ENCODE measurements at places on chromosomes 13 and 19. TPM values are rescaled to one million over a fixed set of nuclear protein-coding genes. Genes with fewer than 3 reads are reported as not detected.

PINLYP gene
- 2.2 TPM for polyA plus RNA-seq

C19orf38 gene
- polyA plus RNA-seq, result 0.26 TPM

NANOS2 gene
- not detected for polyA plus RNA-seq

TMEM205 gene
- 89.8 TPM for polyA plus RNA-seq

FCHO1 gene
- 0.47 TPM for polyA plus RNA-seq

SH2D3A gene
- polyA plus RNA-seq, result 0.07 TPM

NLRP9 gene
- polyA plus RNA-seq, result not detected

EPSTI1 gene
- 4.5 TPM for polyA plus RNA-seq

TLE2 gene
- 1.0 TPM for polyA plus RNA-seq

SNRPD2 gene
- polyA plus RNA-seq, result 518 TPM

LGALS7B gene
- not detected for polyA plus RNA-seq

DNA sequence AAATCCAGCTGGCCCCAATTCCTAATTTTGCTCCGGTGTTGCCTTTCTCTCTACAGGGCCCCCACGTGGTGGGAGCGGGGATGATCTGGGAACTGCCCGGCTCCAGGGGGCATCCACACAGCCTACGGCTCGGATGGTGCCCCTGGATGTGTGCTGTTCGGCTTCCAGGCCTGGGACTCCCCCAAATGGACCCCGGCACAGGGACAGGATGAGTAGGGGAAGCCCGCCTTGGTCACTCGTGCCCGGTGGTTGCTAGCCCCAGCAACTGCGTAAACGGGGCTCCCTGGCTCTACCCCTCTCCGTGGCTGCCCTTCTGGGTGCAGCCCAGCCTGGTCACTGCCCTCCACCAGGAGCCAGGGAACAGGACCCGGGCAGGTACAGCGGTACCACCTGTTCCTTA, 111.5 kb downstream of the TEX26 start:
- no peak for DNase-seq

DNA sequence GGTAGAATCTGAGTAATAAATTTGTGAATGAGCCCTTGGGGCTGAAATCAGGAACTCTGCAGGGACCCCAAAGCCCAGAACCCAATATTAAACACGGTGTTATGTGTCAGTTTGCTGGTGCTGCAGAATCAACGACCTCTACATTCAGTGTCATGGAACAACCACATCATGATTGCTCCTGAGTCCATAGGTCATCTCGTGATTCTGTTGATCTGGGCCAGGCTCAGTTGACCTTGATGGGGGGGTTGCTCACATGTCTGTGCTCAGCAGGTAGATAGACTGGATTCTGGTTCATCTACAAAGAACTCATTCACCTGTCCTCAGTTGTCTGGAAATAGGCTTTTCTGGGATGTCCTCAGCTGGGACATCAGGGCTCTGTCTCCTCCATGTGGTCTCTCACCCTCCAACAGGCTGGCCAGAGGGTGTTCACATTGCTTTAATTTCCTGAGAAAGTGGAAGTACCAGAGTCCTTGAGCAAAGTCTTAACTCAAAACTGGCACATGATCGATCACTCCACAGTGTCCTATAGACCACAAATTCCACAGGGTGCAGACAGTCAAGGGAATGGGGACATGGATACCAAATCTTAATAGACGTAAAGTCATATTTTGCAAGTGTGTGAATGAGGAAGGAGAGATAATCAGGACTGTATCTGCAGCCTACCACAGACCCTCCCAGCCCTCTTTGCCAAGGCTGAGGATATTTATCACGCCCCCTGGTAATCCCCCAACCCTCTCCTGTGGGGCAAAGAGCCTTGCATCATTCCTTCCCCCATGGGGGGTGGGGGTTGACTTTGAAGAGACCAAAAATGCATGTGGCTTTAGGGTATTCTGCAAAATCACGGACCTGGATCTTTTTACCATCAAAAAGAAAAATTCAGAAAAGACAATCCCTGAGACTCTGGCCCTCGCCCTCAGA, 39.3 kb upstream of the IGFL1 start:
- DNase-seq, result no peak

DNA sequence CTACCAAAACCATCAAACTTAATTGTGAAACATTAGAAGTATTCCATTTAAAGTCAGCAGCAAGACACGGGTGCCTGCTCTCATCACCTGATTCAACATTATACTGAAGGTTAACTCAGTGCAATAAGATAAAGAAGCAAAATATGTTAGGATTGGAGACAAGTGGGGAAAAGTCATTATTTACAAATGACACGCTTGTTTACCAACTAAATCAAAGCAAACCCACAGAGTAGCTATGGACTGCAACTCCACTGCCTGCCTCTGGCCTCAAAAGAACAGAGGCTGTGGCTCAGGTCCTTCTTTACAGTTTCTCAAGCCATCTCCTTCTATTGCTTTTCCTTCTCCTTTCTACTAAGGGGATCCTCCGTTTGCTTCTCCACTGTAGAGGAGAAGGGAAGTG, 21.0 kb upstream of the ATP12A start:
- no peak for DNase-seq

DNA sequence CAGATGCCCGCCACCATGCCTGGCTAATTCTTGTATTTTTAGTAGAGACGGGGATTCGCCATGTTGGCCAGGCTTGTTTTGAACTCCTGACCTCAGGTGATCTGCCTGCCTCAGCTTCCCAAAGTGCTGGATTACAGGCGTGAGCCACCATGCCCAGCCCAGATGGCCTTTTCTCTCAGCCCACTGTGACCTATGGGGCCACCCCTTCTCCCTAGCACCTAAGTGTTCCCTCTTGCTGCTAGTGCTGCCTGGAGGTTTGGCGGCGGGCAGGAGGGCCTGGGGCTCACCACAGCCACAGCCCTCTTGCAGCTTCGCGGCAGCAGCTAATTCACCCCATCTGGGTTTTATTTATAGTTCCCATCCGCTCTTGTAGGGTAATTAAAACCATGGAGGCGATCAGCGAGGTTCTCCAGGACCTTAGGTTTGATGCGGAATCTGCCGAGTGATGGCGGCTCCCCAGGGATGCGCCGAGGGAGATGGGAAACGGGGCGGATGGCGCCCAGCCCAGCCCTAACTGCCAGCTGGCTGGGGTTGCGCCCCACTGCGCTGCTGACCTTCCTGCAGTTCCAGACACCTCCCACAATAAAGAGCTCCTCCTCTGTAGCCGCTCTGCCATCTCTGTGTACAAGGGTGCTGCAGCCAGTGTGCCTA, 3.3 kb downstream of the REX1BD start:
- no peak for DNase-seq

DNA sequence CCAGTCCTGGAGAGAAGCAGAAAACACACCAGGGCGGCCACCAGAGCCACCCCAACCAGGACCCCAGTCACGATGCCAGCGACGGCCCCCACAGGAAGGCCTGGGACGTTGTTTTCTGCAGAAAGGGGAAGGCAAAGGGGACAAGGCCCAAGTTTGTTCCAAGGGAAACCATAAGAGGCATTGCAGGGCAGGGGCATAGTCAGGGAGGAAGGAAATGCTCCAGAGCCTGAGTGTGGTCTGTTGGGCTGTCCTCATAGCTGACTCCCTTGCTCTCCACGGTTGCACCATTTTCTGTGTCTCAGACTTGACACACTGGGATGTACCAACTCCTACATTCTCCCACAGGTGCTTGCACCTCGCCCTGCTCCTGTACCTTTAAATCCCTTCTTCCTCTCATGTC, 5.2 kb downstream of the CEACAM4 start:
- no peak for DNase-seq

DNA sequence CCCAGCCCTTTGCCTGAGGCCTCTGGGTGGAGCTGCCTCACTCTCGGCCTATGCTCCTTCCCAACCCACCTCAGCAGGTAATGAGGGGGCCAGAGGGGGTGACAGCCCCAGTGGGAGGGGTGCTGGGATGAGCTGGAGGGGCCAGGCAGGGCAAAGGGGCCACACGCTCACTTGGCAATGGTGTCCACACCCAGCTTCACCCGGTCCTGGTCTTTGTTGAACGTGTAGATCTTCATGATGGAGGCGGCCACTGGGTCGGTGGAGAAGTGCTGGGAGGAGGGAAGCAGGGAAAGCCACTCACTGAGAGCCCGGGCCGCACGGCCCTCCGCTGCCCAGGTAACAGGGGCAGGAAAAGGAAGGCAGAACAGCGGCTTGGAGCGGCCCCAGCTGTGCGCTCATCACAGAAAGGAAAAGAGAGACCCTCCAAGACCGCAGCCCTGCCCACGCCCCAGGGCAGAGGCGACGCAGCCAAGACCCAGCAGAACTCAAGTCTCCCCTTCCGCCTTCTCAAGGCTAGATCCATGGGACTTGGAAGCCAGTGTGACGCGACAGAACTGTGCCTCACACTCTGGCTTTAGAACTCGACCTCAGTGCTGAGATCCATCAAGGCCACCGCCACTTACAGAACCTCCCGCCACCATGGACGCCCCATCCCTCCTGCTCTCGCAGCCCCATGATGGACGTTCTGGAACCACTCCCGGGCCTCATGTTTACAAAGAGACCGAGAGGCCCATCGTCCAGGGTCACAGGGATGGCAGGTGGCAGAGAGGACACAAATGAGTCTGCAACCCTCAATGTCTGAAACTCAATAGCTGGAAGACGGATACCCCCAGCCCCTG, 9.2 kb downstream of the UBXN6 start:
- no peak for DNase-seq

GRCh38 chr19:49860336-49861102, 6.9 kb downstream of the PNKP start:
- DNase-seq, result no peak

DNA sequence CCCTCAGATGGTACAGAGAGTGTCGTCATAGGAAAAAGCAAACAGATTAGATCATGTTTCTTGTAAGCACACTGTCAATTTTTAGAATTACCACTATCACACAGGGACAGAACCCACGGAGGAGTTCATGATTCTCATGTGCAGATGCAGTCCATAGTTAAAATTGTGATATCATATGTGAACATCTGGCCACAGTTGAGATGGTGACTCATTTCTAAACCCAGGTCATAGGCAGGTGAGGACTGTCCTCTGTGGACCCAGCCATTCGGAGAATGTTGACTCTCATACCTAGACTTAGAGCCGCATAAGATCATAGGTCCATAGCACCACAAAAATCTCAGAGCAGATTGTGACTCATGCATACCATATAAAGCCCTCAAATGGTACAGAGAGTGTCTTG, 17.8 kb upstream of the ZNF730 start:
- DNase-seq, result no peak

- no peak for DNase-seq
Measured at GRCh38 chr13:62473190-62473943, 1057.7 kb upstream of the PCDH20 start.

DNA sequence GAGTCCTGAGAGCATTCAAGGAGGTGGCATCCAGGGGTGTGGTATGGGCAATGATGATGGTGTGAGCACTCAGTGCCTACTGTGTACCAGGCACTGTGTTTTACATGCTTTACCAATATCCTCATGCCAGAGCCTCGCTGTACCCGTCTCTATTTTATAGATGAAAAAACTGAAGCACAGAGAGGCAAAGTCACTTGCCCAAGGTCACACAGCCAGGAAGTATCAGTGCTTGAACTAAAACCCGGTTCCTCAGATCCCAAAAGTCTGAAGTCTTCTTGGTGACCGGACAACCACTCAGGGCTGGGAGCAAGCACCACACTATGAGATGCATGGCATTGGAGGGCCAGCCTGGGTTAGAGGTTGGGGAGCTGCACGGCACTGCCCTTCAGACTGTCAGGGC, 84.1 kb downstream of the CHST8 start:
- no peak for DNase-seq

GRCh38 chr19:6593651-6594416, 2.9 kb upstream of the CD70 start:
- DNase-seq, result no peak

DNA sequence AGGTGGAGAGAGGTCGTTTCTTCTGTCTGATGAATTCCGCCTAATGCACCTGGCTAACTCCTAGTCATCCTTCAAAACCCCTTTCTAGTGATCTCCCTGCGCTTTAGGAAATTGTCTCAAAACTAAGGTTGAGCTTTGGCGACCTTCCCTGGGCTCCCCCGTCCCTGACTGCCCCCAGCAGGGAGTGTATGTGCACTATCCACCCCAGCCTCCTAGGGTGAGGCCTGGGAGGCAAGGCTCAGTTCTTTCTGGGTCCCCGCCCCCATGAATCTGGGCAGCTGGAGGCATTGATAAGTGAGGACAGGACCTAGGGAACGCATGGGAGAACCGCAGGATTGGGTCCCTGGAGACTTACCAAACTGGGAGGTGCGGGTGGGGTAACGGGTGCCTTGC, 378 bp downstream of the TLE6 start:
- no peak for DNase-seq

DNA sequence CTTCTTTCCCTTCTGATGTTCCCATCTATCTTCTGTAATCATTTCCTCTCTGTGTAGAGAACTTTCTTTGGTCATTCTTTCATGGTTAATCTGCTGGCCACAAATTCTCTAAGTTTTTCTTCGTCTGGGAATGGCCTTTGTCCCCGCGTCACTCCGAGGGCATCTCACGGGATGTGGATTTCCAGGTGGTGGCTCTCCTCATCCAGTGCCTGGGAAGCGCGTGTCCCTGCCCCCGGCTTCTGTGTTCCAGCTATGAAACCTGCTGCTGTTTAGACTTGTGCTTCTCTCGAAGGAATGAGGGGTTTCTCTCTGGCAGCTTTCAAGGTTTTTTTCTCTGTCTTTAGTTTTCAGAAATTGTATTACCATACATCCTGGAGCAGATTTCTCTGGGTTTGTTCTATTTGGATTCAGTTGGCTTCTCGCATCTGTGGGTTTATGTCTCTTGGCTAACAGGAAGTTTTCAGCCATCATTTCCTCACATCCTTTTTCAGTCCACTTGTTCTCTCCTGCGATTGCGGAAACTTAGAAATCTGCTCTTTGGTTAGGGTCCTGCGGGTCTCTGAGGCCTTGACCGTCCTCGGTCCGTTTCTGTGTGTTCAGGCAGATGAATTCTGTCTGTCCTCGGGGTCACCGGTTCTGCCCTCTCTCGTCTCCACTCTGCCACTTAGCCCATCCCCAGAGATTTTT, 36.9 kb upstream of the DCUN1D2 start:
- DNase-seq, result no peak

GRCh38 chr13:60583911-60584753, 187.1 kb downstream of the TDRD3 start:
- no peak for DNase-seq

DNA sequence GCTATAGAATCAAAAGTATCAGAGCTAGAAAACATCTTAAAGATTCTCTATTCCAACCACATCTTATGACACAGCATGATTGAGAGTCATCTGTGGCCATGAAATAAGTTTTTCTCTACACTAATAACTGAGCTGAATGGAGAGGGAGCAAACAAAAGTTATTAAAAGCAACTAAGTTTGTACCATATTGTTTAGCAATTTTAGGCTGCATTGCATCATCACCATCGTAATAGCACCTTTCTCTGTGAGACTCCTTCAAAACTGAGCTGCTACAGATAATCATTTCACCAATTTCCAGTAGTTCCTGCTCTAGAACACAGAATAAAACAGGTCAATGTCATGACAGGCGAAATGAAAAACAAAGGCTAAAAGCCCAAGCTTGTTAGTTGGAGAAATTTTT, 1183.9 kb downstream of the DIAPH3 start:
- no peak for DNase-seq

- no peak for DNase-seq
Measured at GRCh38 chr19:16266586-16266942, 58.1 kb upstream of the KLF2 start.

DNA sequence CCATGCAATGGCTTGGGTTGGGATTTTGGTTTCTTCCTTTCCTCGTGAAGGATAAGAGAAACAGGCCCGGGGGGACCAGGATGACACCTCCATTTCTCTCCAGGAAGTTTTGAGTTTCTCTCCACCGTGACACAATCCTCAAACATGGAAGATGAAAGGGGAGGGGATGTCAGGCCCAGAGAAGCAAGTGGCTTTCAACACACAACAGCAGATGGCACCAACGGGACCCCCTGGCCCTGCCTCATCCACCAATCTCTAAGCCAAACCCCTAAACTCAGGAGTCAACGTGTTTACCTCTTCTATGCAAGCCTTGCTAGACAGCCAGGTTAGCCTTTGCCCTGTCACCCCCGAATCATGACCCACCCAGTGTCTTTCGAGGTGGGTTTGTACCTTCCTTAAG, 24.1 kb downstream of the SPC24 start:
- no peak for DNase-seq
